Renal cortical epithelial cell (primary cell): ENCODE measurements at places on chromosomes 4 and X. TPM values are rescaled to one million over a fixed set of nuclear protein-coding genes. Genes with fewer than 3 reads are reported as not detected.

DNA sequence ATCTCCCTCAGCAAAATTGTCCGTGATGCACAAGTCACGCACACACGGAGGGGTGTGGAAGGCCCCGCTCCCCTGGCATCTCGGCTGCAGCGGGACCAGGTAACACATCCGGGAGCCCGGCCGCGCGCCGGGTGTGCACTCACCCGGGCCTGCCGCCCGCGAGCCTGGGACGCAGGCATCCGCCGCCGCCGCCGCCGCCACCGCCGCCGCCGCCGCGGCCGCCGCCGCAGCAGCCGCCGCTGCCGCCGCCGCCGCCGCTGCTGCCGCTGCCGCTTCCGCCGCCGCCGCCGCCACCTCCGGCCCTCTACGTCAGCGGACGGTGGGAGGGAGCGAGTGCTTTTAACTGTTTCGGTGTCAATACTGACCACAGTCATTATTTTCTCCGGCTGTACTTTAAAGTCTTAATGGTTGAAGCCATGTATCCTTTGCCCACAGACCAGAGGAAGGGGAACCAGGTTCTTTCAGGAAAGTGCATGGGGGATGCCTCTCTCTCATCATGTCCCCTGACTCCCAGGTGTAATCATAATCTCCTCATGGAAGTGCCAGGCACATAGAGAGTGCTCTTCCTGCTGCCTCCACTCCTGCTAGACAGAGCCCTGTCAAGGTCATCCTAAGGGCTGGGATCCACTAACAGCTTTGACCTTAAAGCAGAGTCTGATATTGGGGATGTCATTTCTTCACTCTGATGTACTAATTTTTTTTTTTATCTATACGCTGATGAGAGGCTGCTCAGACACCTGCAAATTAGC, 38.0 kb downstream of the MAGEE2 start:
- DNase-seq = no peak

- no peak for DNase-seq
Observed at GRCh38 chrX:136759968-136760367, 20.8 kb downstream of the ARHGEF6 start.

SLITRK2 gene
- 0.10 and 0.17 TPM in 2 replicates for total RNA-seq

GRCh38 chr4:172736046-172736445, 432.6 kb upstream of the GALNT7 start:
- no peak for DNase-seq
